Common myeloid progenitor, CD34-positive (primary cell): ENCODE measurements at places on chromosomes 6 and 20.

- DNase-seq, result no peak
Measured at GRCh38 chr6:54284161-54284860, 23.9 kb upstream of the TINAG start.

DNA sequence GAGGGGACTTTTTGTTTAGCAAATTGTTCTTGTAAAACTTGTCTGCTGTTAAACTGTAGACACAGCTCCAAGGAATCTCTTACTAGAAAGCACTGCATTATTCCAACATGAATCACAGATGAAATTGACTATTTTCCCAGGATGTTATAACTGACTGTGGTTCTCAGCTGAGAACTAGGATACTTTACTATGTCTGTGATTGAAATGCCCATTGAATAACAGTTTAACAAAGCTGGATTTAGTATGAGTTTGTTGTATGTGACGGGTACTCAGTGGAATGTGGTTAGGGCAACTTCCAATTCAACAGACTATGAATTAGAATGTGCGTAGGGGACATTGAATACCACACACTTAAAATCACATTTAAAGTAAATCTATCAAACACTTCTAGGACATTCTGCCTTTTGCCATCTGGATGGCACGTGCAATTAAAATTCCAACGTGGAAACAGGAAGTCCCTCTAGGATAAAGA is 193.4 kb upstream of the PREP start:
- DNase-seq, result no peak

DNA sequence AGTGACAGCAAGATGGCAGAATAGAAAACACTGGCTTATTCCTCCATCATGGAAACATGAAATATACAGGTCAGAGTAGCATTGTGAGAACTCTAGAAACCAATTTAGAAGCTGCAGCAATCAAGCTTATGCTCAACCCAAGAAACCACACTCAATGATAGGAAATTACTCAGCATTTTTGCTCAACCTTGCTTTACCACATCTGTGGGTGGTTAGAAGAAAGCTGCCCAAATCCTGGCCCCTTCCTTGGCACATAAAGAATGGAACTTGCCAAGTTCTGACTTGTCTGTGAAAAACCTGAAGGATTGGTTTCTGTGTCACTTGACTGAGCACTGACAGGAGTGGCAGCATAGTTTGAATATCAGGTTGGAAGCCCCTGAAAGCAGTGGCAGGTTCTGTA is 108.0 kb upstream of the MOCS1 start:
- peak; percentile 62 for DNase-seq

DNA sequence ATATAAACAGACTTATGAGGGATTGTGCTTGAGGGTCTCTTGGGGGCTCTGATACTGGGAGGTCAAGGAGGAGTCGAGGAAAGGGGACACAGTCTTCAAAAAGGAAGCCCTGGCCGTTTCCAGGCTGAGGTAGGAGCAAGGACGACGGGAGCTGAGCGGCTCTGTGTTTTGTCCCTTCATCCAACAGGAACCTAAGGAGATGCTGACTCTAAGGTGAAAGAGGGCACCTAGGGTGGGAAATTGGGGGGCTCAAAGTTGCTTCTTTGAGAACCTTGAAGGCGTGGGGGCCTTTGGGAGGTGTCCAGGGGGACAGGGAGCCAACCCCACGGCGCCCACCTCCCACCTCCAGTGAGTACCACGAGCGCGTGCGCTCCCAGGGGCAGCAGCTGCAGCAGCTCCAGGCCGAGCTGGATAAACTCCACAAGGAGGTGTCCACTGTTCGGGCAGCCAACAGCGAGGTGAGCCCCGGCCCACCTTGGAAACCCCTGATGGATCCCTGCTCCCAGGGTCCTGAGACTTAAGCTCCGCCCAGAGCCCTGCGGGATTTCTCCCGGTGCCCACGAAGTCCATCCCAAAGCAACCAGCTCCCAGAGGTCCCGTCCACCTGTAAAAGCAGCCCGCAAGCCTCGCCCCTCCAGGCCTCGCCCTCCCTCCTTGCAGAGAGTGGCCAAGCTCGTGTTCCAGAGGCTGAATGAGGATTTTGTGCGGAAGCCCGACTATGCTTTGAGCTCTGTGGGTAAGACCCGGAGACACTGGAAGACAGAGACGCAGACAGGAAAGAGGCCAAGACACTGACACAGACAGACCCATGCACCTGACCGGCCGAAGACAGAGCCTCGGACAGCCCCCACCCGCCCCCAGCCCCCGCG is 2.9 kb downstream of the SPAG4 start:
- DNase-seq, result no peak

DNA sequence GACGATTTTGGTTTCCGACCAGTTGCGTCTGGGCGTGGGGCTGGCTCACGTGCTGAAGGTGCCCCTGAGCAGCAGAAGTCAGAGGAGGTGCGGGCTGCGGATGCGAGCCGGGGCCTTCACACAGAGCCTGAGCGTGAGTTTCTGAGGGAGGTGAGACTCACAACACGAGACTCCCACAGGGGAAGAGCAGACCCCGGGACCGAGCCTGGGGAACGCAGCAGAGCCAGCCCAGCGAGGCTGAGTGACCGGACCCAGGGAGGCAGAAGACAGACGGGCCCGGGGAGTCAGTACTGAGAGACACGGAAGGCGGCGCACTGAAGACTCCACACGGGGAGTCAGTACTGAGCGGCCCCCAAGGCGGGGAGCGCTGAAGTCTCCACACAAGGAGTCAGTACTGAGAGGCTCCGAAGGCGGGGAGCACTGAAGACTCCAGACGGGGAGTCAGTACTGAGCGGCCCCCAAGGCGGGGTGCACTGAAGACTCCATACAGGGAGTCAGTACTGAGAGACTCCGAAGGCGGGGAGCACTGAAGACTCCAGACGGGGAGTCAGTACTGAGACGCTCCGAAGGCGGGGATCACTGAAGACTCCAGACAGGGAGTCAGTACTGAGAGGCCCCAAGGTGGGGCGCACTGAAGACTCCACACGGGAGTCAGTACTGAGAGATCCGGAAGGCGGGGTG is 77.8 kb downstream of the DLL1 start:
- no peak for DNase-seq

GRCh38 chr20:46640044-46640443 is 11.2 kb downstream of the SLC13A3 start:
- no peak for DNase-seq

DNA sequence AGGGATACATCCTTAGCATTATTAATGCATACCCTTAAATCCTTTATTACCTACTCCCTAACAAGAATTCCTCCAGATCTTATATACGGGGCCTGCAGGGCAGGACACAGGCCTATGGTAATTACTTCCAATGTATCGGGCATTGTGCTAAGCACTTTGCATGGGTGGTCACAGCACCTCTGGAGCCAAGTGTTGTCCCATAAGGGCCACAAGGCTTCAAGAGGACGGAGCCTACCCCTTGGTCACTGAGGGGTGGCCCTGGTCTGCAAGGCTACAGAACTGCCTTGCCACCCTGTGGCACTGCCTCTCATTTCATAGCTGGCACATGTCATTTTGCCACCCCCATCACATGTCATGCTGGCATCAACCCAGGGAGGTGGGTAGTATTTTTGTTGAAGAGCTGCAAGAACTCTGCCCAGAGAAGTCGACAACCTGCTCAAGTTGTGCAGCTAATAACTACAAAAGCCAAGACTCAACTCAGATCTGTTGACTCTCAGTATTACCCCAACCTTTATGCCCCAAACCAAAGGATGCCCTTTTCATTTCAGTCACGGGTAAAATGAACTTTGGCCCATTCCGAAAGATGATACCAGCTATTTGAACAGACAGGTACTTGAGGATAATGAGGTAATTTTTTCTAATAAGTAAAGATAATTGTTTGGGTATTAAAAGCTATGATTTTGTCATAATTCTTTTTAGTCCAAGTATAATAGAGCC is 144.1 kb upstream of the AKAP12 start:
- DNase-seq, result no peak

DNA sequence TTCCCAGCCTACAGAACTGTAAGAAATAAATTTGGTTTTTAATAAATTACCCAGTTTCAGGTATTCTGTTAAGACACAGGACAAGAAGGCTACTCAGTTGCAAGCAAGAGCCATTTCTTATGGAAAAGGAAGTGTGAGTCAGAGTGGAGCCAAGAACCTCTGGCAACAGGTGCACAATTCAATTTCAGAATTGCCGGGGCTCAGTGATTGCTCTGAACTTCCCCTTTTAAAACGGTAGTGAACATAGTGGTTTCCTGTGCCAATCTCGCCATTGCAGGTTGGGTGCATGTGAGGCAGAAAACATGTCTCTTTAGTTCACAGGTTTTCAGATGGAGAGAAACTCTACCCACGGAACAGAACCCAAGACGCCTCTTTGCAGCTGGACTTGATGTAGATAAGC is 16.4 kb downstream of the PIGT start:
- peak; percentile 95 for DNase-seq

GRCh38 chr6:138109042-138109997 is 2.1 kb upstream of the PERP start:
- DNase-seq, result peak; percentile 89

DNA sequence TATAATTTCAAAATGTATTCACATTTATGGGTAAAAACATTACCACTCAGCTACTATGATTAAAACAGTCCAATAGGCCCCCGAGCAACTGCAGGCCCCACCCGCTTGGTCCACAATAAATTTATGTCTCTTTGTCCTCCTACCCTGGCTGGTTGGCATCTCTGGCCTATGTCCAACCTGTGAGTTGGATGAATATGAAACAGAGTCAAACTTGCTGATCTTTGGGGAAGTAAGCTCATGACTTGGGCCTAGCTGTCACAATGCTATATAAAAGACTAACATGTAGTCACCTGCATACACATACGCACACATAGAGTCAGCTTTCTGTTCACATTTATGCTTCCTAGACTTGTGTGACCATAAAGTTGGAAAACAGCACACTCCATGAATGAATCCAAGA is 20.5 kb downstream of the MAP7 start:
- DNase-seq, result no peak

DNA sequence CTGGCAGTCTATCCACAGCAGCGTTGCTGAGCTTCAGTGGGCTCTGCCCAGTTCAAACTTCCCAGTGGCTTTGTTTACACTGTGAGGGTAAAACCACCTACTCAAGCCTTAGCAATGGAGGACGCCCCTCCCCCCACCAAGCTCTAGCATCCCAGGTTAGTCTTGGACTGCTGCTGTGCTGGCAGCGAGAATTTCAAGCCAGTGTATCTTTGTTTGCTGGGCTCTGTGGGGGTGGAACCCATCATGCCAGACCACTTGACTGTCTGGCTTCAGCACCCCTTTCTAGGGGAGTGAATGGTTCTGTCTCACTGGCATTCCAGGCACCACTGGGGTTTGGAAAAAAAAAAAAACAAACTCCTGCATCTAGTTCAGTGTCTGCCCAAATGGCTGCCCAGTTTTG is 249.7 kb upstream of the SYNCRIP start:
- DNase-seq, result no peak

- no peak for DNase-seq
Measured at GRCh38 chr6:13425943-13426931, 61.2 kb downstream of the GFOD1 start.

- no peak for DNase-seq
Measured at GRCh38 chr20:51037532-51038115, 14.7 kb upstream of the KCNG1 start.

GRCh38 chr20:37397076-37397953 is 51.4 kb downstream of the SRC start:
- DNase-seq, result no peak
